ENCODE measurements at places on chromosomes 11 and 22.

DNA sequence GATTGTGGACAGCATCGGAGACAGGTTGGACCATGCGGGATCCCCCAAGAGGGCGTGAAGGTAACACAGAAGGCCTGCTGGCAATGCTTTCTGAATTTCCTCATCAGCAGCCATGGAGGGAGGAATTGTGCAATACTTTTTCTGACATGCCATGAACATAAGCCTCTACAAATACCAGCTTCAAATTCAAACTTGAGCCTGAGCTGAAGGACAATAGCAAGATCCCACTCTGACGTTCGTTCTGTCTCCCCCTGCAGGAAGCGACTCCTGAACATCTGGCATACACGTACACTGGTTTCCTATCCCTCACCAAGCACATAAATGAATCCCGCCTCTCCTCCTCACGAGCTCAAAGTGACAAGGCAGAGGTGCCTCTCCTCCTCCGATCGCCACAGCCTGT lies 312.2 kb downstream of the BRD1 start:
- no peak for DNase-seq

- no peak for DNase-seq
Observed at GRCh38 chr11:71102251-71102995, 150.0 kb downstream of the SHANK2 start.

GRCh38 chr11:33480626-33481025 lies 220.0 kb downstream of the C11orf91 start:
- DNase-seq: no peak

GRCh38 chr11:116792144-116792868 lies 627 bp upstream of the APOA5 start:
- DNase-seq: no peak

DNA sequence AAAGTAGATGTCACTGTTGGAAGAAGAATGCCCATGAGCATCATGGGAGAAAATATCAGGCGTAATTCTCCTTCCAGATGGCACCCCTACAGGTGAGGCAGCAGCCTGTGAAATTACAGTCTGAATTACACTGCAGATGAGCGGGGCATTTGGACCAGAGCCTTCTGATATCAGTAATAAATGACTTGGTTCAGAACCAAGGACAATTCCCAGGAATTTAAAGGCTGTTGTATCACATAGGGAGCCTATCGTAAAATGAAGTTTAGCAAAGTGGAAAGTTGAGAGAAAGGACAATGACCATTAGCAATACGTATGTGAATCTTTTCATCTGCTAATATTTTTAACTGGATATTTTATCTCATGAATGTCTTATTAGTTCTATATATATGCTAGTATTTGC lies 61.3 kb downstream of the PRMT3 start:
- DNase-seq: no peak

- DNase-seq: no peak
Observed at GRCh38 chr11:73315293-73316020, 7.4 kb downstream of the ARHGEF17 start.

- DNase-seq: no peak
Observed at GRCh38 chr22:22032099-22032905, 49.7 kb upstream of the TOP3B start.

GRCh38 chr11:130208241-130209127 lies 48.9 kb downstream of the ST14 start:
- no peak for DNase-seq

GRCh38 chr11:1199751-1200610 lies 22.9 kb upstream of the MUC5B start:
- no peak for DNase-seq

- DNase-seq: no peak
Observed at GRCh38 chr11:92651159-92651558, 318.3 kb upstream of the MTNR1B start.

DNA sequence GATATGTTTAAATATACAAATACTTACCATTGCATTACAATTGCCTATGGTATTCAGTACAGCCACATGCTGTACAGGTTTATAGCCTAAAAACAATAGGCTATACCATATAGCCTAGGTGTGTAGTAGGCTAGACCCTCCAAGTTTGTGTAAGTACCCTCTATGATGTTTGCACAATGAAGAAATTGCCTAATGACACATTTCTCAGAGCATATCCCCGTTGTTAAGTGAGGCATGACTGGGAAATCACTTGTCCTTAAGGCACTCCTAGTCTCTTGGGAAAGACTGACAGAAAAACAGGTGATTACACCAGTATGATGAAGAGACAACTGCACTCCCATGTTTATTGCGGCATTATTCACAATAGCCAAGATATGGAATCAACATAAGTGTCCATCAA lies 187.2 kb downstream of the SPON1 start:
- no peak for DNase-seq

GRCh38 chr22:46425016-46425415 lies 89.5 kb downstream of the TRMU start:
- DNase-seq: no peak

DNA sequence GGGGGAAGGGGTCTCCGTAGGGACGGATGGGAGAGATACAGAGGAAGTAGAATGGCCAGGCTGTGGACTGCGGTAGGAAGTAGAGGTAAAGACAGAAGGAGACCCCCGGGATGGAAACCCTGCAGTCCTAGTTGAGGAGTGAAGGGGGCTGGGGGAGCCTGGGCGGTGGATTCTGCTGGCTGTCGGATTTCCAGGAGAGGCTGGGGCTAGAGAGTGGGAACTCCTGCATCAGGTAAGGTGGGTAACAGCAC lies 727 bp upstream of the SCARF2 start:
- no peak for DNase-seq

DNA sequence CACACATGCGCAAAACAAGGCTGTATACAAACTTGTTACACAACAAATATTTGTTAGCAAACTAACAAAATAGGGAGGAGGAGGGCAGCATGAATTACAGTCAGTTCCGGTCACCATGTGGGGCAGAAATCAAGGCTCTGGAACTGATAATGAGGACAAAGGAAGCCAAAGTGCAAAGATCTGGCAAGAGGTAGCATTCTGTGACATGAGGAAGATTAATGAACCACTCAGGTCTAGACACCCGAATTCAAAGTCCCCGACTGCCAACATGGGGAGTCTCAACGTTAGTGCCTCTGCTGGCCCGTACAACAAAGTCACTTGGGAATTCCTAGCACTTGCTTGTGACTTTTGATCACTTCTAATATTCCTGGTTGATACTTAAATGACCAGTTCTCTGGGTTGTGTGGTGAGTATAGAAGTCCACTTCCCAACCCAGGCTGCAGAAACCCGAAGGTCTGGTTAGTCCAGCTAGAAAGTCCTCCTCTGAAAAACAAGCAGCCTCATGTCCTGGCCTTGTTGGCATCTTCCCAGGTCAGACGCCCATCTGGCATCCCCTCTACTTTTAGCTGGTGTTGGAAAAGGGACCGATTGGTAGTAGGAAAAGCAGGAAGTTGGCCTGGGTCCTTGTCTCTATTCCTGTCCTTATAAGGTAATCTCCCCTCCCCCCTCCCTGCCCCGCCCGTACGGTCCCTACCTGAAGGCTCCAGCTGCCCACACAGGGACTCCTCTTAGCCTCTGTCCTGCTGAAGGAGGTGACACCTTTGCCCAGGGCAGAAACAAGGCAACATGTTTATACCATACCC lies 1.6 kb downstream of the SUN2 start:
- DNase-seq: no peak

DNA sequence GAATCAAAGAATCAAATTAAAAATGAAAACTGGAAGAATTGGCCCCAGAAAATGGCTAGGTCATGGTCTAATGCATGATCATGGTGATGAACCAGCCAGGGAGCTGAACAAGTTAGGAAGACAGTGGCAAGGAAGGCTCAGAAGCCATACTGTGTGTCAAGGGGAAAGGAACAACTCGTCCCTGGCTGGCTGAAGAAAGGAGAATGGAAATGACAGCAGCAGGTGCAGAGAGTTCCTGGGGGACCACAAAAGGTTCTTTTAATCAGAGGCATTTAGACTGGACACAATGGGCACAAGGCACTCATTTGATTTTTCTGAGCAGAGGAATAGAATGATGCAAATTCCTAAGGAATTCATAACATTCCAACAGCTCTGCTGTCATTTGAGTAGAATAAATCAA lies 209.9 kb downstream of the LARGE1 start:
- DNase-seq: no peak

GRCh38 chr11:11243590-11244469 lies 109.2 kb downstream of the CSNK2A3 start:
- DNase-seq: no peak

DNA sequence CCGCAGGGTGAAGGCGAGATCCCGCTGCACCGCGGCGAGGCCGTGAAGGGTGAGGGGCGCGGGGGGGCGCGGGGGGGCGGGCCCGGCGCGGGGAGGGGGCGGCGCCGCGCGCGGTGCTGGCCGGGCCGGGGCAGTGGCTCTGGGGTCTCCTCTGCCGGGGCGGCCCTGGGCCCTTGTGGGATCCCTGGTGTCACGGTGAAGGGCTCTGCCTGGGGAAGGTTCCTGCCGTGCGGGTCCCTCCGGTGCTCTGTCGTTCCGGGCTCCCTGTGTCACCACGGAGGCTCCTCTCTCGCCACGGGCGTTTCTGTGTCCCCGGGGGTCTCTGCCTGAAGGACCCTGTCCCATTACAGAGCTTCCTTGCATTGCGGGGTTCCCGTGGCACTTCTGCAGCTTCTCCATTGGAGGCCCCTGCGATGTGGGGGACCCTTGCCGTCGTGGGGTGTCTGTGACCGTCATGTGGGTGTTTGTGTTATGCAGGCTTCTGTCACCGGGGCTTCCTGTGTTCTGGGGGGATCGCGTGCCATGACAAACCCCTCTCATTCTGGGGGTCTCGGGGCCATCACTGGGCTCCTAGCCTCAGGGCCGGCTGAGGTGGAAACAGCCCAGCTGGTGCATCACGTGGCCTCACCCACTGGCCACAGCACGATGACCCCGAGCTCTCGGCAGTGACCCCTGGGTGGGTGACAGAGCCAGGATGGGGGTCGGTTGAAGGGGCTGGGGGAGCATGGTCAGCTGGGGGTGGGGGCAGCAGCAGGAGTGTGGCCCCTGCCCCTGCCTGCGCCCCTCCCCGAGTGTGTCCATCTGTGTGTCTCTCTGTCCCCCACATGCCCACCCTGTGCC lies 25.3 kb downstream of the SHANK3 start:
- no peak for DNase-seq

- DNase-seq: no peak
Observed at GRCh38 chr11:43833657-43834073, 47.0 kb upstream of the ALKBH3 start.

- DNase-seq: no peak
Observed at GRCh38 chr11:36073411-36074203, 129.7 kb downstream of the LDLRAD3 start.

- DNase-seq: no peak
Observed at GRCh38 chr22:21591695-21592094, 24.2 kb downstream of the UBE2L3 start.

- DNase-seq: no peak
Observed at GRCh38 chr11:35262735-35263134, 123.8 kb downstream of the CD44 start.
